ENCODE measurements at places on chromosomes 11 and 22.

DNA sequence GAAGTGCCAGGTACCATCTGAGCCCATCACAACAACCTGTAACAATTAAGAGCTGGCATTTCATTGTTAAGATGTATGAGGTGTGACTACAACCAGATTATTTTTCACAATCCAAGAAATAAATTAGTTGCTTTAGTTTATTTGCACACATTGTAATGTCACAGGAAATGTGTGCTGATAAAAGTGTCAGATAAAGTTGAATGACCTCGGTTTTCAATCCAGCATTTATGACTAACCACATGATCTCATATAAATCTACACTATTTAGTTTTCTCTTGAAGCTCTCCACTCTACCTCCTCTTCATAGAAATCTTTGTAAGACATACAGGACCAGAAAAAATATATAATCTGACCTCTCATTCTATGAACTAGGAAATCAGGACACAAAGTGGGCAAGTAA lies 166.2 kb downstream of the PGR start:
- no peak for DNase-seq

DNA sequence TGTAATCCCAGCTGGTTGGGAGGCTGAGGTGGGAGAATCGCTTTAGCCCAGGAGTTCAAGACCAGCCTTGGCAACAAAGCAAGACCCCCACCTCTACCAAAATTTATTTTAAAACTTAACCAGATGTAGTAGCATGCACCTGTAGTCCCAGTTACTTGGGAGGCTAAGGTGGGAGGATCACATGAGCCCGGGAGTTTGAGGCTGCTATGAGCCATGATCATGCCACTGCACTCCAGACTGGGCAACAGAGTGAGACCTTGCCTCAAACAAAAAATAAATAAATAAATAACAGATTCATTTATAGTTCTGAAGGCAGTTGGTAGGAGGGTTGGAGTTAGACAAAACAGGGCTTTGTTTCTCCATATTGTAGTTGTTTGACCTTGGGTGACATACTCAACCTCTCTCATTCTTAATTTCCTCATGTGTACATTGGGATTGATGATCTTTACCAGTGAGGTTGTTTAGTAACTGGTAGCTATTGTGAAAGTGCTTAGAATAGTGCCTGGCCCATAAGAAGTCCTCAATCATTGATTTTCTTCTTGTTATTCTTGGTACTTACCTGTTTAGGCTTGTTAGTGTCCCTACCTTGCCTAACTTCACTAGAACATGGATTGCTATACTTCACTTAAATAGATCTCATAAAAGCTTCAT lies 79.1 kb downstream of the EMSY start:
- no peak for DNase-seq

GRCh38 chr11:61860054-61860903 lies 31.1 kb downstream of the FADS3 start:
- DNase-seq = no peak

- no peak for DNase-seq
Observed at GRCh38 chr11:100990931-100991330, 138.7 kb downstream of the PGR start.

- no peak for DNase-seq
Observed at GRCh38 chr11:38503876-38504275, 1905.8 kb upstream of the RAG2 start.

DNA sequence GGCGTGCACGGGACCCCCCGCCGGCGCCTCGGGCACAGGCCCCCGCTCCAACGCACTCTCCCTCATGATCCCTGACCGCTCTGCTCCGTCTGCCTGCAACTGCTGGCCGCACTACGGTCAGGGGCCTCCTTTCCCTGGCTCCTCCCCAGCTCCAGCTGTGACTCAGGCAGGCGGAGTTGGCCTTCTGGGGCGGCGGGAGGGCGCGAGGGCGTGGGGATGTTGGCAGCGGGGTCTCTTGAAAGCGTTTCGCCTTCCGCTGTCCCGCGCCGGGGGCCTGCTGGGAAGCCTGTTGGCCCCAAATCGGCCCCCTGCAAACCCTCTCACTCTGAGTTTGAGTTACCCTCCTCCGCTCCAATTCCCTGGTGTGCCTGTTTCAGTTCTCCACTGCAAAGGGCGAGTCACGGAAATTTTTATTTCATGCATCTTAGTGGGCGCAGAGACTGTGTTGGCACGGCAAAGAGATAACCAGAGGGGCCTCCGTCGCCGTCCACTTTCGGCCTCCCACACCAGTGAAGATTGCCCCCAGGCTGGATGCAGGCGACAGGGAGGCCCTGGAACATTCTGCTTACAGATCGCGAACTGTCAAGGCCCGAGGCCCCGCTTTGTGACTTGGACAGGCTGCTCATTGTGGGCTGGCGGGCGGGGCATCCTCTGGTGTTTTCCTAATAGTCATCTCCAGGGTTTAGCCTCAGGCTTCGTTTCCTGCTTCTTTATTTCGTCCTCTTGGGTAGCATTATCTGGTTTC lies at the start of gene CAVIN3:
Gene CAVIN3, minus strand, starts transcription at position 91 of the 745 bp plus-strand sequence. Its CDS starts 25 bp downstream, at position 66.
- DNase-seq = peak; percentile 5

DNA sequence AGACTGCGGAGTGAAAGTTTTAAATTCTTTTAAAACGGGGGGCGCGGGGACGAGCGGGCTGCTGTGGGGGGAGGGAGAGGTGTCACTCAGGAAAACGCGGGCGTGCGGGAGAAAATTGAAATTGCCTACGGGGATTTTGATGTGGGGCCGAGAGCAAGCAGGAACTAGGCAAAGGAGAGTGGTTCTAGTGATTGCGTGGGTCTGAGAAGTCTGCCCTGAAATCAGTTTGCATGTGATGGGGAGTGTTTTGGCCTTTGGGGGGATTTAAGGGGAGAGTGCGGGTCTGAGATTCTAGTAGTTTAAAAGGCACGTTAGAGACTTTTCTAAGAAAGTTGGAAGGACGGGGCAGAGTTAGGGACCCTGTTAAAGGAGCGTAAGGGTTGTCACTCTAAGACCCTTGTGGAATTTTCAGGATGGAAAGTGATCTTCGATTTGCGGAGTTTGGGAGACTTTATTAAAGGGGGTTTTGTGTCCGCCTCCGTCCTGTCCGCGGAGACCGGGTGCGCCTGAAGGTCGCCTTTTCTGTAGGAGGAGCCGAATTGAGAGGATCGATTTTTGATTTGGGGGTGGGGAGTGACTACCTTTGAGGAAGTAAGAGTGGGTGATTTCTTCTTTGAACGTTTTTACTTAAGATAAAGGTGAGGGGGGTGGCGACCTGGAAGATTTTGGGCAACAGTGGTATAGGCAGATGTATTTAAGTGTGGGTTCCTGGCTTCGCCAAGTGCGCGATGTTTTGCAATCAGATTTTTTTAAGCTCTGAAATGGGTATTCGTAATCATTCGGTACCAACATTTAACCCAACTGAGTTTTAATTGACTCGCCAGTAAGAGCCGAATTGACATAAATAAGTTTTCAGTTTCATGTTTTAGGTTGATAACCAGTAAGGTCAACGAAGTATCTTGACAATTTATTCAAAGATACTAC lies 1.1 kb downstream of the EED start:
- DNase-seq = no peak

DNA sequence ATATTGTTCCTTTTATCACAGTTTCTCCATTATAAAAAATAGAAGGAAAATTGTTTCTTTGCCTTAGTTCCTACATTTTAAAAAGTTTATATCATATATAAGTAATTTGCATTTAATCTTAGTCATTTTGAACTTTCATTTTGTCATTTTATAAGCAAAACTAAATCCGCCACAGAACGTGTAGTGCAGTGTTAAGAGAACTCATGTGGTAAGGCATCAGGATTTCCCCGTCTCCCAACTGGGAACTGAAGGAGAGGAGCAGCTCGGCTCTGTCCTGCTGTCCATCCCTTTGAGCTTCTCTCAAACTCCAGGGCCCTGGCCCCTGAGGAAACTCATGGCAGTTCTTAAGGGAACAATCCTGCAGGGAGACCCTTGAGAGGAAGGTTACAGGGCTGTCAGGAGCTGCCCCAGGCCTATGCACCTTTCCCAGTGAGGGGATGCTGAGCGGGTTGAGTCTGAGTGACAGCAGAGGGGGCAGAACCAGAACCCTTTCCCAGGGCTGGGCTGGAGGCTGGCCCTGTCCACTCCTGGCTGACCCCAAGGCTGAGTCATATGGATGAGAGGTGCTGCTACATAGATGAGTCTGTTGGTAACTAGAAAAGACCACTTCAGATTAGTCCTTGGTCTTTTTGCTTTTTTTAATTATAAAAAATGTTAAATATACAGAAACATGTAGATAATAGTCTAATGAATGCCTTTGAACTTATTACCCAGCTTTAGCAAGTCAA lies 333.1 kb downstream of the TBC1D22A start:
- DNase-seq = no peak
